ENCODE measurements at places on chromosomes 12 and 14.
A peak's percentile ranks its signal among the peaks of the same experiment; 100 is the strongest.

DNA sequence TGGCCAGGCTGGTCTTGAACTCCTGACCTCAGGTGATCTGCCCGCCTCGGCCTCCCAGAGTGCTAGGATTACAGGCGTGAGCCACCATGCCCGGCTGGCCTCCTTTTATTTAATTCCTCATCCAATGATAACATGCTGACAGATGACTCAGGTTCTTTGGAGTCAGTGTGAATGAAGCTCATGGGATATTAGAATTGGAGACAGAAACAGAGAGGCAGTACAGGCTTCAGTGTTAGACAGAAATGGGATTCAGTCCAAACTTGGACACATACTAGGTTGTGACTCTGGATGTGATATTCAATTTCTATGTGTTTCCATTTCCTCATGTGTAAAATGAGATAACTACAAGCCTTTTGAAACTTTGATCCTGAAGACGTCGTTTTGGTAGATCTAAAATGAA, 47.3 kb downstream of the PDE3A start:
- no peak for DNase-seq

GRCh38 chr12:108009442-108010070, 119.5 kb upstream of the WSCD2 start:
- DNase-seq, result no peak

DNA sequence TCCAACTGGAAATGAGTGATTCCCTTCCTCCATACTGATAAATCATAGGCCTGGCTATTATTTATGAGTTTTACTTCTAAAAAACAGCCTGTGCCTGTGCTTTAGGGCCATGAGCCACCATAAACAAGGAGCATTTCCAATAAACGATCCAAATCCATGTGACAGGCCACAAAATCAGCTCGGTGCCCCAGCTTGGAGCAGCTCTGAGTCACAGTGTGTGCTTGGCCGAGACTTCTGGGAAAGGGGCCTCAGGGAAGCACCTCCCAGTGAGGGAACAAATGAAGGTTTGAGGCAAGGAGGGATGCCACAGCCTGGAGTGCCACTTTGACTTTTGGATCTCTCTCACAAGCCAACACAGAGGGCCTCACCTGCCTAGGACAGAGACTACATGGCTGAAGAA, 190.4 kb downstream of the NTF3 start:
- DNase-seq, result no peak

DNA sequence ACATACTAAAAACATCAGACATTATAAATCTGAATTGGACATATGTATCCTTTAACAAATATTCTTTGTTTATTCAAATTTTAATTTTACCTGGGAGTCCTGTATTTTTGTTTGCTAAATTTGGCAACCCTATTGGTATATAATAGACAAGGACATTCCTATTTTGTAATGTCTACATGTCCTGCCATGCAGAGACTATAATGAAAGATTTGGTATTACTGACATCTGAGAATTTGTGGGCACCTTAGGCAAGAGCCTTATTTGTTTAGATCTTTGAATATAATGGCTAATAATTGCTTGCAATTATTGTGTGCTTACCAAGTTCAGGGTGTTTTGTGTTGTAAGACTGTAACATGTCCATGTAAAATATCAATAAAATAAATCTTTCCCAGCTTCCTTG, 334.4 kb downstream of the KCNH5 start:
- no peak for DNase-seq

DNA sequence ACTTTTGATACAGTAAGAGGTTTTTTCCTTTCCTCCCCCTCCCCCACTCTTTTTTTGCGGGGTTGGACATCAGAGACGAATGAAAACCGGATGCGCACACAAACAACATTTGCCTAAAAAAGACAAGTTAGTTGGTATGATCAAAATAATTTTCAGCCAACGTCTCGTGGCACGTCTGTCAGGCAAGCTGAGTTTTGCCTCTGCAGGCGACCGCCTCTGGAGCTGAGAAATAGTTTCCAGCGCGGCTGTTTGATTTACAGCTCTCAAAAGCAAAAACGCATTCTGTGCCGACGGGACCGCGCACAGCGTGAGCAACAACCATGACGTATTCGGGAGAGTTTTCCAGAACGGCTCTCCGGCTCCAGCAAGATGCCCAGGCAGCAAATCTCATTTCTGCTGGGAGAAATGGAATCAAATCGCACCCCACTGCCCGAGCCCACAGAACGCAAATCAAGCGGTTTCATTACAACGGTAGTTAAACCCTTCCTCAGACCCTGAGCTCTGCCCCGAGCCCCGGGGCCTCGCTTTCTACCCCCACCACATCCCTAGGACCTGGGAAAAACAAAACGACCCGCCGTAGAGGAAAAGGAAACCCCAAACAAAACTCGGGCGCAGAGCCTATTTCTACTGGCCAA, 14.2 kb upstream of the CALM1 start:
- DNase-seq, result peak; percentile 68

DNA sequence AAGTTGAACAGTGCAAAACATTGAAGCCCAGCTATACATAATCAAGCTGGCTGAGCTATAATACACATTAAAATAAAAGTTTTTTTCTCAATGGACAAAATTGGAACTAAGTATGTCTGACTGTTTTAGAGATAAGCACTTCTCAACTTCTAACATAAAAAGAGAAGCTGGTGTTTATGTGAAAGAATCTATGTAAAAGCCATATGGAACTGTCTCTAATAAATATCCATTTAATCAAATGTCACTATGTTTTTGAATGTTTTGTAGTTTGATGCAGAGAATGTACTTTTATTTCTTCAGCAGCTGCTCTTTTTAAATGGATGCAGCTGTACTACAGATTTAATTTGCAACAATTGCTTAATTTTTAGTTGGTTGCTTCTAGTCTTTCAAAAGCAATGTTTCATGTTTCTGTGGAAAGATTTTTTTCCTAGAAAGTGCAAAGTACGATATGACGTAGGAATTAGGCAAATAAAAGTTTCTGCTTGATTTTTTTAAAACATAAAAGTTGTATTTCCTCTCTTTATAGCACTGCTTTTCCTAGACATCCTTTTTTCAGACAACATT, 114.2 kb downstream of the PDE3A start:
- no peak for DNase-seq
